HTR-8/SVneo (cell line): ENCODE measurements at places on chromosomes 1 and 21.

DNA sequence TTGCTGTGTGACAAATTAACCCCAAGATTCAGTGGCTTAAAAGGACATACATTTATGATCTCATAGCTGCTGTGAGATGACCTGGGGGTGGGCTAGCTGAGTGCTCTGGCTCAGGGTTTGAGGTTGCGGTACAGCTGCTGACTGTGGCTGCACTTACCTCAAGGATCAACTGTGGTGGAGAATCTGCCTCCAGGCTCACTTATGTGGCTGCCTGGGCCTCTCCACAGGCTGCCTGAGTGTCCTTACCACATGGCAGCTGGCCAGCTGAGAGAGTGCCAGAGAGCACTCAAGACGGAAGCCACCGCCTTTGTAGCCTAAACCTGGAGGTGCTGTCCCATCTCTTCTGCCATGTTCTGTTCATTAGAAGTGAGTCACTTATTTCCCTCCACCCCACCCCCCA is 5.7 kb downstream of the LRRC71 start:
- peak; percentile 51 for DNase-seq

GRCh38 chr1:54980046-54980527 is 341 bp upstream of the TMEM61 start:
- no peak for DNase-seq

GRCh38 chr1:228781161-228781808 is 46.0 kb downstream of the RHOU start:
- DNase-seq = peak; percentile 24

DNA sequence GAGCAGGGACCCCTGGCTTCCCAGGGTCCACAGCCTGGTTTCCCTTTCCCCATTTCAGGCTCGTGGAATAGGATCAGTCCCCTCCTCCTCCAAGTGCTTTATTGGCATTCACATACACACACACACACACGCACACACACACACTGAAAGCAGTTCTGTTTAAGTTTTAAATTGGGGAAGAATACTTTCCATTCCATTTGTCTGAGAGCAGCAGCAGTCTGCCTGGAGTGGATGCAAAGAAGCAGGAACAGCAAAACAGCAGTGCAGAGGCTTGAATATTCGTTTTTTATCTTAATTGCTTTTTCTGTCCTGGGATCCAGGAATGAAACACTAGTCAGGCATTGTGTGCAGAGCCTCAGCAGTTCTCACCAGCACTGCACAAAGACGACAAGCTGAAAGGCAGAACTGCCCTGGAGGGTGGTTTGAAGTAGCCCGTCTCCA is 7.1 kb downstream of the CYB561D1 start:
- no peak for DNase-seq

DNA sequence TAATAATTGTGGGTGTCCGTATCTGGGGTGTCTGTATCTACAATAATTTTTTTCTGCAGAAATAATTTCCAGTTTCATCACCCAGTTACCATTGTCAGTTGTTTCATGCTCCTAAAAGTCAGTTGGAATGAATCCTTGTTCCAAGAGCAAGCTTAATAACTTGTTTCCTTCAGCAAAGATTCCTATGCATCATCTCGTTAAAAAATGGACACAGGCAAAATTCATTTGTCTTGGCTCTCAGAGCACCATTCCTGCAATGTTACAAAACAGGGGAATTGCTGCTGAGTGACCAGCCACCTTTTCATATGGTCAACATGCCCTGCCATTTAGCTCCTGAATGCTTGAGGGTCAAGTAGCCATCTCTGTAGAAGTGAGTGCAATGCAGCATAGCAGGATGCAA is 393.4 kb downstream of the KCNT2 start:
- no peak for DNase-seq

GRCh38 chr1:164949771-164950471 is 390.9 kb downstream of the PBX1 start:
- no peak for DNase-seq

DNA sequence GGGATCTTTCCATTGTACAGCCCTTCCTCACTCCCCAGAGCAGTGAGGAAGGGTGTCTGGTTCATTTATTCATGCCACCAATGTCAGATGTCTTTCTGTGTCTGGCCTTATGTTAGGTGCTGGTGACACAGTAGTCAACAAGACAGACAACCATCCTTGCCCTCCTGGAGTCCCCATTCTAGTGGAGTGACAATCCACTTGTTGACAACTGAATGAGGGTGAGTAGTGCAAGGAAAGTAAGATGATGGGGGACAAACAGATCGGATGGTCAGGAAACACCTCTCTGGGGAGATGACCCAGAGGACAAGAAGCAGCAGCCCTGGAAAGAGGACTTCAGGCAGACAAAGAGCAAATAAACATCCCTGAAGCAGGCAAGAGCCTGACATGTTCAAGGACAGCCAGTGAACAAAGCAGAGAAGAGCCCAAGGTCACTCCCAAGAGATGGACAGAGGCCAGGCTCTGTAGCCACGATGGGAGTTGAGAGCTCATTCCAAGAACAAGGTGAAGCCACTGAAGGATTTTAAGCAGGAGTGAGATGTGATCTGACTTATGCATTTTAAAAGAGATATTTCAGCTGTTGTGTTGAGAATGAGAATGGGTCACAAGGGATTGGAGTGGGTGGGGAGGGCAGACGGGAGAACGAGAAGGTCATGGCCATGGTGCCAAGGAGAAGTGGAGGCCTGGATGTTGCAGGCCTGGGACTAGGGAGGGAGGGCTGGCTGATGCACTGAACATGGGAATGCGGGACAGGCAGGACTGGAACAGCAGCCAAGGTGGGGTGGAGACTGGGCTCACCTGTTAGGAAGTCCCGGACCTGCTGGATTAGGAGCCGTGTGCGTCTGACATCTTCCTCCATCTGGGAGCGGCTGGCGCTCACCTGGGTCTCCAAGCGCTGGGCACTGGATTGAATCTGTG is 30.2 kb downstream of the LAMB3 start:
- DNase-seq = no peak

DNA sequence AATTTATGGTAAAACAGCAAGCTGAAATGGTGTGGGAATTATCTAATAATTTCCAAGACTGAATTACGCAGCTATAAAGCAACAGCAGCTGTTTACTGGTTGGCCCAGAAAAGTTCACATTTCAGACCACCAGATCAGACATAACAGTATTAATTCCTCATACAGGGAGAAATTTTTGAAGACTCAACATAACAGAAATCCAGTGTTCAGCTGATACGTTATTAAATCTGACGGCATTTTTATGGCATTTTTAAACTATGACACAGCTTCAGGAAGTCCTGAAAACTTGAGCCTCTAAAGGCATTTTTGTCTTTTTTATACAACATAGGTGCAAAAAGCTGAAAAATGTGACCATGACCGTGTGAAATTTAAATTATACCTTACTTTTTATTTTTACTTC is 91.2 kb downstream of the APP start:
- no peak for DNase-seq

- peak; percentile 40 for DNase-seq
Observed at GRCh38 chr1:183567584-183567983, 22.7 kb downstream of the NCF2 start.

DNA sequence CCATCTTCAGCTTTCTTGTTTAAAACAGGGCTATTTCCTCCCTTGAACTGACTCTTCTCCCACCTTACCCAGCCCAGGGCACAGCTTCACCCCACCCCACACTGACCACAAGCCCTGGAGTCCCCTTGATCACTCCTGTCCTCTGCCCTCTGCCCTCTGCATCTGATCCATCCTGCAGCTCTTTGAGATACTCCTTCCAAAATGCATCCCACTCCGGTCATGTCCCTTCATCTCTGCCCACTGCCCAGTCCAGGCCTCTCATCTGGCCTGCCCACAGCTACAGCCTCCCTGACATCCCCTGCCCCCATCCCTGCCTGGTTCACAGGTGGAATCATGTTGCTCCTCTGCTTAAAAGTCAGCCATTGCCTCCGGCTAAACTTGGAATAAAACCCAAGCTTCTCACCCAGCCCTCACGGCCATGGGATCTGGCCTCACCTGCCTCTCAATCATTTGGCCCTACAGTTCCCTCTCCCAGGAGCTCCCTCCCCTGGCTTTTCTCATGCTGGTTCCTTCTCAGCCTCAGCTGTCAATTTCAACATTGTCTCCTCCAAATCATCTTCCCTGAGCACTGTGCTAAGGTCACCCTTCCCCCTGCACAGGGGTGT is 202.0 kb downstream of the MATN1 start:
- DNase-seq = no peak

DNA sequence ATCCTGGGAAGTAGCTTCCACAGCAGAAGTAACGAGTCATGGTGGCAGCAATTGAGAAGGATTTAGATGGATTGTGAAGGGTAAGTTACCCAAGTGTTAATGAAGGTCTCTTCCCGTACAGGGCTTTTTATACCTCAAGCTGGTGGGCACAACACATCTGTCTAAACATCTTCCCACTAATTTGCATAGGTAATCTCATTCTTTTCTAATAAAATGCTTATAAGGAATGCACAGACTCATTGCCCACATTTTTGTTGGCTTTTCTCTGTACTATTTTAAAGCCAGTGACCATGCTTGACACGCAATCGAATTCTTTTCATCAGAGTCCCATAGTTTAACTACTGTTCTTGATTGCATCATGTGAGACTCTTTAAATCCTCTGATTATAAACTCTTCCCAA is at the start of gene KRTAP7-1:
KRTAP7-1 (minus strand) TSS at position 101 of the 400 bp plus-strand sequence; CDS start at position 40, 61 bp downstream.
- no peak for DNase-seq

DNA sequence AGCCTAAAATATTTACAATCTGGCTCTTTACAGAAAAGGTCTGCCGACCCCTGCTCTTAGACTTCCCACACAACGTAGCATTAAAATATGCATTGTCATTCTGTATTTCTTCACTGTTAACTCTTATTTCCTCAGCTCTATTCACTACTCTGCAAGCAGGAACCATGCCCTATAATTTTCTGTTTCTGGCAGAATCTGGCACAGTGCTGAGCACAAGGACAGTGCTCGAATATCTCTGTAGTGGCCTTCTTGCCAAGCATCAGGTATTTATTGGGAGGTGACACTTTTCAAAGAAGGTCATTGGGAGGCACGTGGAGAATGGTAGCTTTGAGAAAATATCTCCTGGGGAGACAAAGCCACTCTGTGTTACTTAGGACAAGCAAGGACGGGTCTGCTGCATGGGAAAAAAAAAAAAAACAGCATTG is 77.9 kb downstream of the PSMG1 start:
- DNase-seq = no peak

GRCh38 chr1:98991127-98992012 is 13.3 kb downstream of the PLPPR5 start:
- no peak for DNase-seq

DNA sequence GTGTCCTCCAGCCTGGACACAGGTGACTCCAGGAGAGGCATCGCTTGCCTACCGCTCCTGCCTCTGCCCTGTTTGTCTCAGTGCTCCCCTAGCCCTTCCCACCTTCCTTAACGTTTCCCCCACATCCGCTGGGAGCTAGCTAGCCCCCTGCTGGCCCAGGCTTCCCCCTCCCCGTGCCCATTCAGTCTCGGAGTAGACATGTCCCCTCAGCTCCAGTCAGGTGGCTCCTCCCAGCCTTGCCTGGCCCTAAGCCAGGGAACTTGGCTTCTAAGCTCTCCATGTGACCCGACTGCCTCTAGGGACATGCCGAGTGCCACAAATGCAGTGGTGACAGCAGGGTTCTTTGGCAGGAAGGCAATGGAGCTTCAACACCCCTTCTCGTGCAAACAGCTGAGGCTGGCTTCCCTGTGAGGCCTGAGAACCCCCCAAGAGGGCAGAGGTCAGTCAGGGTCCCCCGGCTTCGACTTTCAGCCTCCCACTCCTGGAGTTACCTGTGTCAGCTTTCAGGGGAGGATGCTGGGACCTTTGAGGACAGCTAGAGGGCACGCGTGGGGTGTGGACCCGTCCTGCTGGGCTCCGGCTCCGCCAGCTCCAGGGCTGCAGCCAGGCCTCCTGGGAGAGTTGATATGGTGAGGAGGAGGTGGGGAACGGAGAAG is 16.2 kb downstream of the DRAXIN start:
- DNase-seq = no peak

- DNase-seq = no peak
Observed at GRCh38 chr21:30652891-30653290, 10.2 kb downstream of the KRTAP20-3 start.
